ENCODE measurements at places on chromosomes 4 and X. TPM values are rescaled to one million over a fixed set of nuclear protein-coding genes. Genes with fewer than 3 reads are reported as not detected.

DNA sequence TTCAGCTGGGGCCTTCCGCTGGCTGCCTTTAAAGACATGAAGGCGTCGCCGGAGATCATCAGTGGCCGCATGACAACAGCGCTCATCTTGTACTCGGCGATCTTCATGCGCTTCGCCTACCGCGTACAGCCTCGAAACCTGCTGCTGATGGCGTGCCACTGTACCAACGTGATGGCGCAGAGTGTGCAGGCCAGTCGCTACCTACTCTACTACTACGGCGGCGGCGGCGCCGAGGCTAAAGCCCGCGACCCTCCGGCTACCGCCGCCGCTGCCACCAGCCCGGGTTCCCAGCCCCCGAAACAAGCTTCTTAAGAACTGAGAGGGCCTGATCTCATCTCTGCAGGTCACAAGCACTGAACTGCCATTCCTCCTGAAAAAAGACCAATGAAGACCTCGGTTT, 437 bp downstream of the MPC1L start:
- H3K27ac ChIP-seq: no peak overlapping the region
- no peaks in the 10 kb centered on the region for H3K4me1 ChIP-seq
- no peak overlapping the region for H3K4me3 ChIP-seq
- H3K27me3 ChIP-seq: no peaks in the 10 kb centered on the region
- H3K36me3 ChIP-seq: 0 out of 2 replicates have a peak, but pooled peaks cover 8% of the 10 kb centered on the region

GRCh38 chrX:54639346-54640102, 109.5 kb downstream of the GNL3L start:
- peak overlapping the region; percentile 77 for H3K4me3 ChIP-seq
- no peaks in the 10 kb centered on the region for H3K27me3 ChIP-seq
- DNase-seq: peak; percentile 91
- H3K27ac ChIP-seq: peak overlapping the region; percentile 82
- H3K36me3 ChIP-seq: no peaks in the 10 kb centered on the region
- peaks cover 5% of the 10 kb centered on the region for H3K4me1 ChIP-seq

DNA sequence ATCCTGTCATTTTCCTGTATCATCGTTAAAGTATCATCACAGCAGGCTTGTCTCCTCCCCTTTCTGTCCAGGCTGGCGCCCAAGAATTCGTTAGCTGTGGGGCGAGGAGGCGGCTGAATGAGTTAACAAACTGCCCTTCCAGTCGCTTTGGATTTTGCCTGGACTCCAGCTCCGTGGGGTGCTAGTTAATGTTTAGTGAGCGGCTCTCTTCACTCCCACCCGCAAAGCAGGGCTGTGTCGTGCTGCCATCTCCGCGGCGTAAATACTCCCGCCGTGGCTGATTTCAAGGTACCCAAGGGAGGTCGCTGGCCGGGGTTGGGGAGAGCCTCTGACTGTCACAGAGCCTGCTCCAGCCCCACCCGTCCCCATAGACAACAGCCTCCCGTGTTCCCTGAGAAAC, 44.9 kb upstream of the SPRY1 start:
- no peak for DNase-seq
- no peaks in the 10 kb centered on the region for H3K36me3 ChIP-seq
- H3K4me1 ChIP-seq: no peaks in the 10 kb centered on the region
- no peaks in the 10 kb centered on the region for H3K27me3 ChIP-seq
- H3K27ac ChIP-seq: no peak overlapping the region

- no peaks in the 10 kb centered on the region for H3K36me3 ChIP-seq
- H3K4me1 ChIP-seq: peaks cover 6% of the 10 kb centered on the region
- H3K27ac ChIP-seq: no peak overlapping the region
- no peak overlapping the region for H3K4me3 ChIP-seq
- no peaks in the 10 kb centered on the region for H3K27me3 ChIP-seq
- DNase-seq: no peak
These were observed 53.7 kb downstream of the RASL11B start for GRCh38 chr4:52915730-52916300.

DNA sequence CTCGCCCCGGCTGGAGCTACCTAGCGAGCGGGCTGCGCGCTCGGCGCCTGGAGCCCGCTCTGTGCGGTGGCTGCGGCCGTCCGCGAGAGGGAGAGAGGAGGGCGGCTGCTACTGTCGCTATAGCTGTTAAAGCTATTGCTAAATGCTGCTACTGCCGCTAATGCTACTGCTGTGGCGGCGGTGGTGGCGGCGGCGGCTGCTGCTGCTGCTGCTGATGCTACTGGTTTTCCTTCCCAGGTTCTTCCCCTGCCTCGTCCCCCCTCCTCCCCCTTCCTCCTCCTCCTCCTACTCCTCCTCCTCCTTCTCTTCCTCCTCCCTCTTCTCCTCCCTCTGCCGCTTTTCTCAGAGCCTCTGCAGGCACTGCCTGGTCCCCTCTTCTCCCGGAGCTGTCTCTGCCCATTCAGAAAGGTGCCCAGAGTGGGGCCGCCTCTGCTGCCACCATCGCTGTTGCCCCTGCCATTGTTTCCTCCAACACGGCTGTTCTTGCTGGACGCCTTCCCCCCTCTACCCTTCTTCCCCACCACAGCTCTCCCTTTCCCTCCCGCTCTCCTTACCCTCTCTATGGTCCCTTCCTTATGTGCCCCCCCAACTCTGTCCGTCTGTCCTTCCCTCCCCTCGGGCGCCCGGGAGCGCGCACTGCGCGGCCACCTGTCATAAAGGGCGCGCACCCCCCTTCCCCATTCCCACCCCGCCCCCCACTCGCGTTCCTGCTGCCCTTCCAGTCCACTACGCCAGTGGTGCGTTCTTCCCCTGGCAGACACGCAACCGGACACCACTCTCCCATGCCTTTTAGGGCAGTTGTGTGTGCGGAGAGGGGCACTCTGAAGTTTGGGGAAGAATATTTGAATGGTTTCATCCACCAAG, at the start of gene NEXMIF:
Gene NEXMIF (minus strand): TSS at position 228 of the 864 bp plus-strand sequence.
- DNase-seq: peak; percentile 19
- H3K27me3 ChIP-seq: peaks cover 24% of the 10 kb centered on the region
- no peak within 1 kb of the TSS for H3K27ac ChIP-seq
- peak within 1 kb of the TSS; percentile 56 for H3K4me3 ChIP-seq
- no peaks in the 10 kb centered on the region for H3K36me3 ChIP-seq
- H3K4me1 ChIP-seq: no peaks in the 10 kb centered on the region

DNA sequence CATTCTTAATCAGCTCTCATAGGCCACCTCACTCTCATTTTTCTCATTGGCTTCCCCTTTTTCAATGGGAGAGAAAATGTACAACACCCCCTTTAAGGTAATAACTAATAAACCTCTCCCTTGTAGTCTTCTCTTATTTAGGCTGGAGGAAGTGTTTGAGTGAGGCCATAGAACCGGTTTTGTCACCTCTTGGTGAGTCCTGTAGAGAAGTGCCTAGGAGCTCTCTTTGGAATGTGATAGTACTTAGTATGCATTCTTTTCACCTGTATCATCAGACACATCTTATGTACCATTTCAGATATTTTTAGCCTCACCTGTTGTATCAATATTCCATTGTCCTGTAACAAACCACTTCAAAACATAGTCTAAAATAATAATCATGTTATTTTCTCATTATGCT, 3.5 kb upstream of the TAB3 start:
- DNase-seq: peak; percentile 82
- H3K4me1 ChIP-seq: peaks cover 41% of the 10 kb centered on the region
- H3K4me3 ChIP-seq: peak overlapping the region; percentile 50
- H3K27me3 ChIP-seq: no peaks in the 10 kb centered on the region
- peak overlapping the region; percentile 83 for H3K27ac ChIP-seq
- no peaks in the 10 kb centered on the region for H3K36me3 ChIP-seq

DNA sequence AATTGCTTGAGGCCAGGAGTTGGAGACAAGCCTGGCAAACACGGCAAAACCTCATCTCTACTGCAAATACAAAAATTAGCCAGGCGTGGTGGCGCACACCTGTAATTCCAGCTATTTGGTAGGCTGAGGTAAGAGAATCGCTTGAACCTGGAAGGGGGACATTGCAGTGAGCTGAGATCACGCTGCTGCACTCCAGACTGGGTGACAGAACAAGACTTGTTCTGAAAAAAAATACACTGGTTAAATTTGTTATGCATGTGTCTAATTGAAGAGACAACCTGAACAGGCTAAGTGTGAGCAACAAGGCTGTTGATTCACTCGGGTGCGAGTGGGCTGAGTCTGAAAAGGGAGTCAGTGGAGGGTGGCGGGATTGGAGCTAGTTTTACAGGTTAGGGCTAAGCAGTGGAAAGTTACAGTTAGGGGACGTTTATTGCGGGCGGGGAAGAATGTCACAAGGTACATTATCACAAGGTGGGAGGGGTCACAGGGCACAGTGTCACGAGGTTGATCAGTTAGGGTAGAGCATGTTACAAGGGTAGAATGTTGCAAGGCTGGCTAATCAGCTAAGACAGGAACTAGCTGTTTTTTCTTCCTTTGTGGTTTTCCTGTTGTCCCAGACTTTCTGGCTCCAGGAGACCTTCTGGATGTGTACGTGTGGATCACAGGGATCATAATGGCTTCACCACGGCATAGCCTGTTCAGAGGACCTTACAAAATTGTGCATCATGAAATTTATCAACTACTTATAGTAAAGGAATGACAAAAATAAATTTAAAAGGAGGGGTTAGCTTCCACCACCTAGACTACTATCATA, 115.8 kb downstream of the NAA11 start:
- H3K4me3 ChIP-seq: no peak overlapping the region
- DNase-seq: no peak
- H3K27me3 ChIP-seq: no peaks in the 10 kb centered on the region
- no peaks in the 10 kb centered on the region for H3K4me1 ChIP-seq
- H3K27ac ChIP-seq: no peak overlapping the region

DNA sequence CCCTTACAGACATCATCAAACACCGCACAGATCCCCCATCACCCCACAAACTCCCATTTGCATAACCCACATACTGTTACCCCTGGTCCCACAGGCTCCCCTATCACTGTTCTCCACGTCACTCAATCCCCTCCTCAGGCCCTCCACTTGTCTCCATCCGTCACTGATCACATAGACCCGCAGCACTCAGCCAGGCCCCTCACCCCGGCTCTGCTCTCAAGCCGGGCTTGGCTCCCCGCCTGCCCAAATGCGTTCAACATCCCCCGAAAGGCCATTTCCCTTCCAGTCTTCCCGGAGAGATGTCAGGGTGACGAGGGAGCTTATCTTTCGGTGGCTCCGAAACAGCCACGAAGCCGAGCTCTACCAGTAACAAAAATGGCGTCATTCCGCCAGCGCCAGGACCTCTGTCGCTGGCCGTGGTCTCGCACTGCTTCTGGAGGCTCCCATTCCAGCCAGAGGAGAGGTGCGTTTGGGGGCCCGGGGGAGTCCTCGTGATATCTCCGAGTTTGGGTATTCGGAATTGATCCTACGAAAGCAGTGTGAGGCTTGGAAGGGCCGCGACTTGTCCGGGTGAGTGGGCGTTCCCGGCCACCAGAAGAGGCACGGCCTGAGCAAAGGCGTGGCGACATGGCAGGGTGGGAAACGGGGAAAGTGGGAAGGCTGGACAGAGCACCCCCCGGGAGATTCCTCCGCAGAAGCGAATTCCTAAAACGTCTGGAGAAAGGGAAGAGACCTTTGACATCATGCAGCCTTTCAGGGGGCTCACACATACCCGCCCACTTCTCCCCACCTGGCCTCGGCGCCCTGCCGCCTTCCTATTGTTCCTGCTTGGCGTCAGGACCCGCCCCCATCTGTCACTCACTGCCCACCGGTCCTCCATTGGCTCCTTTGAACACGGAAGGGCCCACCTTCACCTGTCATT, at the start of gene ZNF630:
Gene ZNF630 (minus strand): TSS at position 577 of the 922 bp plus-strand sequence. CDS start 4,754 bp downstream, outside the sequence.
- no peaks in the 10 kb centered on the region for H3K27me3 ChIP-seq
- peak within 1 kb of the TSS; percentile 98 for H3K4me3 ChIP-seq
- peak within 1 kb of the TSS; percentile 62 for H3K27ac ChIP-seq
- peaks cover 5% of the 10 kb centered on the region for H3K4me1 ChIP-seq
- DNase-seq: peak; percentile 72
- no peaks in the 10 kb centered on the region for H3K36me3 ChIP-seq

DNA sequence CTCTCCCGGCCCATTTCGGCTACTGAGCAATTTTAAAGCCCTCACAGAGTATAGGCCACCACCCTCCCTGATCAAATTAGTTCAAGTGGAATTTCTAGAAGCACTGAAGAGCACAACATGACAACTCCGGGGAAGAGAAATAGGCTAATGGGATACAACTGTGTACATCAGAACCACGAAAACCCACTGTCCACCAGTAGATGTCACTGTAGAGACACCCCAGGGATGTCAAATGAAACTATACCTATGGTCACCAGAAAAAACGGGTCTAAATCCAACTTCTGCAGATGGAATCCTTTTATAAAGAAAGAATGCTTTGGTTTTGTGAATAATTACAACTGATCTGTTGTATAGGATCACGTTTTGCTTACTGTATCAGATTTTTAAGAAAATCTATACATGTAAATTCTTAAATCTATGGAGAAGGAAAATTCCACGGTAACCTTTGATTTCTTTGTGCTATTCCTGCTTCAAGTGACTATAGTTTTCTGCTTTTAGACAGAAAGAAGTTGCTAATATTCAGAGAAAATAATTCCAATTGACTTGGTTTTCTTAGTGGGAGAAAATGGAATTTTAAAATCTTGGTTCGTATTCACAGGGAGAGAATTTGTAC, 29.5 kb upstream of the MAP3K15 start:
- H3K4me3 ChIP-seq: no peak overlapping the region
- H3K36me3 ChIP-seq: no peaks in the 10 kb centered on the region
- no peaks in the 10 kb centered on the region for H3K4me1 ChIP-seq
- H3K27me3 ChIP-seq: no peaks in the 10 kb centered on the region
- no peak overlapping the region for H3K27ac ChIP-seq
- peak; percentile 76 for DNase-seq

- H3K27me3 ChIP-seq: no peaks in the 10 kb centered on the region
- no peaks in the 10 kb centered on the region for H3K4me1 ChIP-seq
- H3K36me3 ChIP-seq: no peaks in the 10 kb centered on the region
- peak; percentile 19 for DNase-seq
- no peak overlapping the region for H3K4me3 ChIP-seq
- H3K27ac ChIP-seq: no peak overlapping the region
These were observed 1.7 kb upstream of the MAGEH1 start for GRCh38 chrX:55450259-55450658.

DNA sequence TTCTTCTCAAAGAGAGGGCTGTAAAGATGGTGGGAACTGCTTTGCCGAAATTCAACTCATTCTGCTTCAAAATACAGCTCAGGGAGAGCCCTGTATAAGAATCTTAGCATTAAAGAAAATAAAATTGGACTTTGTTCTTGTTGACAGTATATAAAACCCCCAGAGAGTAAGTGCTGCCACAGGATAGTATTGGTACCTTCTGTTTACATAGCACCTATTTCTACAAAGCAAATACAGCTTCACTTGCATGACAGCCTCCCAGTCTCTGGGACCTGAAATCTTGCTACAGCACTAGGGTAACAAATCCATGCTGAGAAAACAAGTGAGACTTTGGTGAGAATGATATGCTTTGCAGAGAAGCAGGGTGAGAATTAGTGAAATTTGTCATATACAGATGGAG, 428.6 kb downstream of the ADGRL3 start:
- no peaks in the 10 kb centered on the region for H3K4me1 ChIP-seq
- DNase-seq: no peak
- H3K36me3 ChIP-seq: no peaks in the 10 kb centered on the region
- H3K27ac ChIP-seq: no peak overlapping the region
- H3K27me3 ChIP-seq: no peaks in the 10 kb centered on the region

Gene CPLX1
- total RNA-seq: 0.87 TPM

Gene MAGEC3
- total RNA-seq: not detected

Gene FAM9B
- total RNA-seq: 0.07 TPM

Data from PC-3 (cell line).